ENCODE measurements at places on chromosomes 2 and 18.

DNA sequence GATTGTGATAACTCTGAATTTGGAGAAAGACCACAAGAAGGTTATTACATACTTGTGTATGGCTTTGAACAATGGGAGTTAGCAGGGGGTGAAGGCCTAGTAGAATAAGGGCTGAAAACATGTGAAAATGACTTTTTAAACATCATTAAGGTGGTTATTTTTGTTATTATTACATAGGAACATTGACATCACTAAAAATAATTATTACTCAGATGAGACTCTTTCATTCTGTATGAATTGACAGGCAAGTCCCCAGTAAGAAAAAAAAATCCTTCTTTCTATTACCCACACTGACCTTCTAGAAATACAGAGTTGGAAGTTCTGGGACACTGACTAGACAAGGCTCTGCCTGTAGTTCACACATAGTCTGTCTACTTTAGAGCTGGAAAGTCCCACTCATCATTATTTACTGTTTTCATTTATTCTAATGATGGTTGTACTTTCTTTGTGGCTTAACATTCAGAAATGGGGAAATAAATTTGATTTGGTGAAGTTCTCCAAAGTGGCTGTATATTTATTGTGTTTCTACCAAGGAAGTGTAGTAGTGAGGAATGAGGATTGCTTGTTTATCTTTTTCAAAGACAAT lies 219.6 kb upstream of the EPAS1 start:
- DNase-seq, result no peak

DNA sequence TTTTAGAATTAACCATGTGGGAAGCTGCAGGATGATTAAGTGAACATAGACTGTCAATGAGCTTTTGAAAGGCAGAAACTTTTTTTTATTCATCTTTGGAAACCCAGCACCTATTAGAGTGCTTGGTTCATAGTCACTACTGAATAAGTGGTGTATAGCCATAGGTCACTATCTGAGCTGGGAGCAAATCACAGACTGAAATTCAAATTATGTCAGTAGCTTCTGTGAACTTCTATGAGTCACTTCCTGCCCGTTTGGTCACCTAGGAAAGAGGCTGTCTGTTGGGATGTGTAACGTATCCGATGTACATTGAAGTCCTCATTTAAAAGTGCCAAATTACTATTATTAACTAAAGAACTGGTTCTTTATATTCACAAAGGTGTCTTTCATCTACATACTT lies 20.5 kb upstream of the SLC40A1 start:
- DNase-seq, result peak; percentile 43

GRCh38 chr2:19886261-19886660 lies 15.5 kb downstream of the TTC32 start:
- DNase-seq, result no peak

- DNase-seq, result no peak
Observed at GRCh38 chr2:71353248-71353647, 21.7 kb downstream of the ZNF638 start.

DNA sequence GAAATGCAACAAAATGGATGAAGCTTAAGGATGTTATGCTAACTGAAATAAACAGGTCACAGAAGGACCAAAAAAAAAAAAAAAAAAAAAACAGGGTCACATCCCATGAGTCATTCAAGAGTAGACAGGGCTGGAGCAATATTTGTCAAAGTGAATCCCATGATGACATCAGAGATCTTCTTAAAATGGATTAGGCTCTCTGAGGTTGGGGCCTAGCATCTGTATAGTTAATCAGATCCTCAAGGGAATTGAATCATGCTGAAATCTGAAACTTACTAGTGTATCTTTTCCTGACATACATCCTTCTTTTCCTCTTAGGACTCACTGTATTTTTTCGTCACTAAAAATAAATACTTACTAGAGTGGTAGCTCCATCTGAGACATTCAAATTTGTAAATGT lies 380.6 kb upstream of the NXPH2 start:
- DNase-seq, result peak; percentile 83
